ENCODE measurements at places on chromosomes 2 and 18.

GRCh38 chr18:31658670-31659575 is 25.5 kb downstream of the B4GALT6 start:
- DNase-seq: no peak

- no peak for DNase-seq
Measured at GRCh38 chr2:218152777-218153176, 14.0 kb downstream of the CXCR1 start.

DNA sequence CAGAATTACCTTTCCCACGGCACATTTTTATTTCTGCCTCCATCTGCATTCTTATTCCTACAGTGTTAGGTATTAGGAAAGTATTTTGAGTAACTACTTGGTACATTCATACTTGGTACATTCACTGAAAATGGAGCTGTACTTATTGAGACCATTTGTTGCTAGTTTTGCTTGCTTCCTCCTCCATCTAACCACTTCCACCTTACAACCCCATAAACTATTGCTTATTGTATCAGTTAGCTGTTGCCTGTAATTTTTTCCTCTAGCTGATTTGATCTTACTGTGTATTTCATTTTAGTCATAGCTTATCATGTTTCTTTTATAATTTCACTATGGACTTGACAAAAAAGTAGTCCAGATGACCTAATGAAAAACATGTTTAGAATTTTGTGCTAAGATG is 50.7 kb downstream of the AFTPH start:
- DNase-seq: no peak

GRCh38 chr18:74348581-74348980 is 32.9 kb downstream of the C18orf63 start:
- DNase-seq: no peak

- no peak for DNase-seq
Measured at GRCh38 chr2:157572725-157573124, 55.9 kb downstream of the ACVR1C start.

- DNase-seq: no peak
Measured at GRCh38 chr2:150122871-150123613, 364.4 kb downstream of the RND3 start.

DNA sequence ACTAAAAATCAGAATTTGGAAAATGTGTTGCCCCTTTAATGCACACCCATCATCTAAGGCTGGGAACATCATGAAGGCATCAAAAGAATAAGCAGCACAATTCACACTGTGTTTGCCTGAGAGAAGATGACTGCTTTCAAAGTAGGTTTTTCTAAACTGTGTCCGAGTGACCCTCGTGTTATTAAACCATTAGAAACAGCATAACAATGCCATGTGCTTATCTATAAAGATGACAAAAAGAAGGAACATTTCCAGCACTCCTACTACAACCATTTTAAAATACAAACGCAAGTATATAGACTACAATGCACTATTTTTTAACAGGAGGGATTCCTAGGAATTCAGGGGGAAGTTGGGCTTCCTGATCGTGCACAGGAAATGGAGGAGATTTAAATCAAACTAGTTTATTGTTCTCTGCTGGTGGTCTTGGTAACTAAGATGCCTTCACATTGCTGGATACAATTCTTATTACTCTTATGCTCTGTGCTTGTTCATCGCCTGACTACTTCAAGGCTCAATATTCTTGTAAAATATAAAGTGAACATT is 305.9 kb upstream of the CCDC68 start:
- DNase-seq: no peak

DNA sequence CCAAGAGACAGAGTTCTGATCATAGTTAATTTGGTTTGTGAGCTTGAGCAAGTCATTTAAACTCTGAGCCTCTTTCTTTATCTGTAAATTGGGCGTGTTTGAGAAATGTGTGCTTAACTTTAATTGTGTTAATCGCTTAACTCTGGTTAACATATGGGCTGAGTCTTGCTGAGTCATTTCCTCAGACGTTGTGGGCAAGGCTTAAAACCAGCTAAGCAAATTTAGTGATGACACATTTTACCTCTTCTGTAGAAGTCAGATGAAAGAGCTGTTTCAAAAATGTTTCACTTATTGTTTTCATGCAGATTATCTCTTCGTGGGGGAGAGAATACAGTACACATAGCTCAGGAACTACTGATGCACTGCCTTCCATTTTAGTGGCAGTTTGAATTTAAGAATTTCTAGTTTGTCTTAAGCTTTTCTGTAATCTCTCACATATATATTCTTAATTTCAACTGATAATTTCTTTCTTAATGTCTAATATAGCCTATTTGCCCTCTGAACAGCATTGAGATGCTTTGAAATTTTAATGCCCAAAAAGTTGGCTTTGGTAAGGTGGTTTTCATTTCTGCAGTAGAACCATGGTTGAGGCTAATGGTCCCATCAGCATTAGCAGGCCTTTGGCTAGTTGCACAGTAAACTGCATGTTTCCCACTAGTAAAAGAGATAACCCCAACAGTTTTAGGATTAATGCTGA is 34.9 kb downstream of the RAB10 start:
- no peak for DNase-seq

GRCh38 chr18:9348079-9348671 is 13.6 kb downstream of the TWSG1 start:
- no peak for DNase-seq

DNA sequence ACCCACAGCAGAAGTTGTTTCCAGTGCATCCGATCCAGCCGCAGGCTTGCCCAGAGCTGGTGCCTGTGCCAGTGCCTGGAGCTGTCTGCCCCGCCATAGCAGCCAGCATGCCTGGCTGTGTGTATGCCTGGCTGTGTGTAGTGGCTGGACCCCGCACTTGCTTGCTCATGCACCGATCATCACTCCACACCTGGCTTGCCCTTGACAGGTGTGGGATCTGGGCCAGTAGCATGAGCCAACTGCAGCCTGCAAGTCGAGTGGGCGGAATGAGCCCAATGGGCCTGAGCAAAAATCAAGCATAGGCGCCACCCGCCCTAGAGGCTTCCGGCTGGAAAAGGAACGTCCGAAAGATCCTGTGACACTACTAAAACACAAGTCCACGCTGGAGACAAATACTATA is 74.5 kb downstream of the EPB41L3 start:
- DNase-seq: no peak

DNA sequence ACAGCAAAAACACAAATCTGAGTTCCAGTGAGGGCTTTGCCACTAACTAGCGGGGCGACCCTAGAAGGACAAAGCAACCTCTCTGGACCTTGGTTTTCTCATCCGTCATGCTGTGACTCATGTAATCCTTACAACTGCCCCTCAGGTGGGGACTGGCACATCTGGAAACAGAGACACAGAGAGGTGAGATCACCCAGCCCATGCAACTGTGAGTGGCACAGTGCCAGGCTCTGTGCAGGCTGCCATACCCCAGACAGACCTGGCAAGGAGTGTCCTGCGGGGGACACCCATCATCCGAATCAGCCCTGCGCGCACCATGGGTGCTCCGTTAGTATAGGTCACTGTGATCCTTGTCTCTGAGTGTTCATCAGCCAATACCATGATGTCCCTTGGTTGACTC is 198.3 kb downstream of the SMAD7 start:
- no peak for DNase-seq

DNA sequence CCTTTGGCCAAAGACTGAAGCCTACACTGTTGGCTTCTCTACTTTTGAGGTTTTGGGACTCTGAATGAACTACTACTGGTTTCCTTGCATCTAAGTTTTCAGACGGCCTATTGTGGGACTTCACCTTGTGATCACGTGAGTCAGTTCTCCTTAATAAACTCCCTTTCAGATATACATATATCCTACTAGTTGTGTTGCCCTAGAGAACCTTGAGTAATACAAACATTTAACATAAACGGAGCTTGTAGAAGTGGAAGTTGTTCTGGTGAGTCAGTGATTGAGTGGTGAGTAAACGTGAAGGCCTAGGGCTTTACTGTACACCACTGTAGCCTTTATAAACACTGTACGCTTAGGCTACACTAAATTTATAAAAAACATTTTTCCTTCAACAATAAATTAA is 107.2 kb upstream of the CDH2 start:
- DNase-seq: no peak

DNA sequence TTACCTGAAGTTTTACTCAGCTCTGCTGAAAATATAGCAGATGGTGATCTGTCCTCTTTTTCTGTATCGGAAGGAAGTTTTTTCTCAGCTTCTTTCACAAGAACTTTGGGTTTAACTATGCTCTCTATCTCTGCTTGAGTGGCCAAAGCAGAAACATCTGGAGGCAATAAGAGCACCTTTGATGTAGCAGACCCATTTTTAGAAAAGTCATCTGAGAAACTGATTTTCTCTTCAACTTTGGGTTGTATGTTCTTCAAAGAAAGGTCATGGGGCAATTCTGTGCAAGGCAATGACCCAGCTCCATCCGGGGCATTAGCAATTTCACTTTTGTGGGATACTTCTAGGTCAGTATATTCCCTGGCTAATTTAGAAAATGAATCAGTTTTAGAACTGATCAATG is 25.2 kb downstream of the RTN4 start:
- no peak for DNase-seq

DNA sequence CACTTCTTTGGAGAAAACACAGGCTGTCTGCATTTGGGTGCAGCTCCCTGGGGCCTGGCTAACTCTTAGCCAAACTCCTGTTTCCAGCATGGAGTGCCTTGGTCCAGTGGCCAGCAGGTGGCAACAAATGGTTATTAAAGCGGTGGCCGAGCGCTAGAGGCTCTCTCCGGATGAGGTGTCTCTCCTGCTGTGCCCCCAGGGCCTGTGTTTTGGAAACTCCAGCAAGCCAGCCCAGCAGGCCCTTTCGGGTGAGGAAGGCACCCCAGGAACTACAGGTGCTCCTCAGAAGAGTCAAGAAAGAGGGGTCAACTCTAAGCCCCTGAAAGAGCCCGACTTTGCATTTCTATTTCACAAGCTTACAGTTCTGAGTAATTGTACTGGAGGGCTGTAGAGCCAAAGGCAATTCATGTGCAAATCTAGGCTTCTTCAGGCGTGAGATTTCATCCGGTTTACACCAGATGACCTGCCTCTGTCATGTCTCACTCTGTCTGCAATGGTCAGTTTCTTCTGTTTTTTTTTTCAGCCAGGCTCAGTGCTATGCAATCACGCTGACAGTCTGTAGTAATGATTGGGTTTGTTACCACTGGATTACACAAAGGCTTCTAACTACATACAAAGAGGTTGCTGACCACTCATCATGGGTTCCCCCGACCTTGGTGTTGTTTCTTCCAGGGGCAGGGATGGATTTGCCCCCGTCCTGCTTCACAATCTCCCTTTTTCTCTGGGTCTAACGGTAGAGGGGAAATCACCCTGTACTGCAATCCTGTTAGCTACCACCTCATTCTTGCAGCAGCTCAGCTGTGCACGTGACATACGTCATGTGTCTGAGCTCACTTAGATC is 7.6 kb upstream of the CHRNA1 start:
- DNase-seq: no peak

GRCh38 chr18:29154758-29155725 is 978.1 kb upstream of the CDH2 start:
- no peak for DNase-seq

DNA sequence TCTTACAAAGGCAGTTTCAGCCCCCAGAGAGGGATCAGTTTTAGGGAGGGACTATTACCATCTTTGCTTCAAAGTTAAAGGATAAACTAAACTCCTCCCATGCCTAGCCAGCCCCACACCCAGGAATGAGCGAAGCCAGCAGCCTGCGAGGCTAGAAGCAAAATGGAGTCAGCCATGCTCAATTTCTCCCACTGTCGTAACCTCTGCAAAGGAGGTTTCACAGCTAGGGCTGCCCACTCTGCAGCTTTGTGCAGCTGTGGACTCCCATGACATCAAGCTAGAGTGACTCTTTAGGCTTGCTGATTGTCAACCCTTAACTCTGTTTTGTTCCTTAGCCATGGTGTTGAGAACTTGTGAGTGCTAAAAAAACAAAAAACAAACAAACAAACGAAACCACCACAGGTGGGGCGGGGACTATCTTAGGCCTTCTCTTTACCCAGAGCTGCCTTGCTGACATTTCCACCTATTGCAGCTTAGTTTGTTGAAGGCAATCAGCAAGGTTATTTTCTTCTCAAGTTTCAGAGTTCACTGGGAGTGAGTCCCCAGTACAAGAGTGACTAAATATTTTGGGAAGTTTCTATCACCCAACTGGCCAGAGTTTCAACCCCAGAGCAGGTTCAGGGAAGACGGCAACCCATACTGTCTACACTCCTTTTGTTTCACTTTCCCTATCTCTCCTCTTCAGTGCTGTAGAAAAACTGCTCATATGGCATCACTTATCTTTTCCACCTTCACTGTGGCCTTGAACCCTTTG is 592.1 kb downstream of the XIRP2 start:
- DNase-seq: no peak

GRCh38 chr18:47747260-47747795 is 183.1 kb downstream of the SMAD2 start:
- no peak for DNase-seq

- DNase-seq: no peak
Measured at GRCh38 chr2:196677404-196677803, 37.9 kb downstream of the CCDC150 start.

GRCh38 chr18:57533868-57534510 is 52.5 kb downstream of the FECH start:
- DNase-seq: no peak

DNA sequence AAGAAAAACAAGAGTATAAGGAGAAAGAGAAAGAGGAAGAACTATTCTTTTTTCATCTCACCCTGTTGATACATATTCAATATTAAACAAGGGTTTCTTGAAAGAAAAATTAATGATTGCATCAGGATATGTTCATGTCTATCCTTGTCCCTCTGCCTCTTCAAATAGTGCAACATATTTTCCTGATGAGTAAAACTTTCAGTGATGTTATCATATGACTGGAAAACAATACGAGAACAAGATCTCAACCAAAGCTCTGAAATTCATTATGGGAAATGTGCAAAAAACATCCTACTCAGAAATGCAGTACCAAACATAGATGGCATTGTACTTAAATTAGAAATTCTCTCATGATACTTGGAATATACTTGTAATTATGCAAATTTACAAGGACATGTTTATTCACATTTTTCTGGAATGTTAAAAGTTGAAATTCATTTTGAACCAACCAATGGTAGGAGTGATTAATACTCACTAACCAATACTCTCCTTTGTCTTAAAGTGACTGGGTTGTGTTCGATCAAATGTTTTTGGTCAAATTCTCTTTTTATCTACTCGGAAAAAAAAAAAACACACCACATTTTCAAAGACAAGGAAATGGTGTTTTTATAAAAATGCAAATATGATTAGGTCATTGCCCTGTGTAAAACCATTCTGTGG is 148.9 kb upstream of the GULP1 start:
- DNase-seq: no peak

DNA sequence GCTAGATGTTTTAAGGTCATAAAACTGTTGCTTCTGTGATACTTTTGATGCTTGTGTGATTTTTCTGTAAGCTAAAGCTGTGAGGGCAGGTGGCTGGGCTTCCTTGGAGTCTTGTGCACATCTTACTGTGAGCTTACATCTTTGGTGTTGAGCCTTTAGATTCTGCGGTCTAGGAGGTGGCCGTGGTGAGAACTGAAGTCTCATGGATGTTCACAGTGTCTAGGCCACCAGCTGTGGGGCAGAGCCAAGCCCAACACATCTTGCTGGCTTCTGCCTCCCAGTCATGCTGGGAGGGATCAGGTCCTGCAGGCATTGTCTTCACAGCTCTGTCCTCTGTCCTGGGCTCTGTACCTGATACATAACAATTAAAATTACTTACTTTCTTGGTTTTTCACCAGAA is 219.7 kb upstream of the HS6ST1 start:
- no peak for DNase-seq

Measured in stimulated activated CD8-positive, alpha-beta memory T cell treated with anti-CD3 and anti-CD28 coated beads, Interleukin-7, amount 100 ng/mL, for 24 hours (primary cell).